Activated effector memory CD4-positive, alpha-beta T cell treated with Interleukin-2 at 50 U/mL for 16 hours (primary cell): ENCODE measurements at places on chromosomes 12 and 14.

DNA sequence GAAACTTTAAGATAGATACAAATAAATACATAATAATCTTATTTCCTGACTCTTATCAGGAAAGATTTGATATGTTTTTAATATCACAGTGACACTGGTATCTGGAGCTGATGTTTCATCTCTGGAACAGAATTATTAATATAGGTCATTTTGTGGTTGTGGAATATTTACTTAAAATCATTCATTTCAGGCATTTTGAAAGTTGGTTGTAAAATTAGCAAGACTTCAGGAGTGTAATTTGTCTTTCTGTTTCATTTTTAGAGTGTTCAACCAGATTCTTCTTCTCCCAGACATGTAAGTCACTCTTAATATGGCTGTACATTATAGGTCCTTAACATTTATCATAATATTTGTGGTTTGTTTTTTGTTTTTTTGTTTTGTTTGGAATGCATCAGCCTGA lies 115.7 kb downstream of the PCNX1 start:
- no peak for DNase-seq

- DNase-seq: no peak
Measured at GRCh38 chr12:93087840-93088610, 158.9 kb upstream of the EEA1 start.

DNA sequence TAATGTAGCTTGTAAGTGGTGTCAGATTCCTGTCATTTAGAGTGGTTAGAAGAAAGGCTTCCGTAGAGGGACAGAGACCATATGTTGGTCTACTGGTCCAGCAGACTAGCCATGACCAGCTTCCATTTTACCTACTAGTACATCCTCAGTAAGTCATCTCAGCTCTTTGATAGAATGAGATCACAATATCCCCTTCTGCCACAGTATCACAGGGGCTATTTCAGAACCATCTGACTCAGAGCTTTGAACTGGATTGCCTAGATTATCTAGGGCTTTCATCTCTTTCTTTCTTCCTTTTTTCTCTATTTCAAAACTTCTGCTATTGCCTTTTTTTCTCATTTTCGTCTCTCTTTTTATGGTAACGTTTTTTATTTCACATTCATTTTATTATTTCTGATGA lies 4.7 kb downstream of the ZDHHC17 start:
- DNase-seq: no peak

GRCh38 chr12:106740818-106741217 lies 33.7 kb upstream of the RIC8B start:
- no peak for DNase-seq

DNA sequence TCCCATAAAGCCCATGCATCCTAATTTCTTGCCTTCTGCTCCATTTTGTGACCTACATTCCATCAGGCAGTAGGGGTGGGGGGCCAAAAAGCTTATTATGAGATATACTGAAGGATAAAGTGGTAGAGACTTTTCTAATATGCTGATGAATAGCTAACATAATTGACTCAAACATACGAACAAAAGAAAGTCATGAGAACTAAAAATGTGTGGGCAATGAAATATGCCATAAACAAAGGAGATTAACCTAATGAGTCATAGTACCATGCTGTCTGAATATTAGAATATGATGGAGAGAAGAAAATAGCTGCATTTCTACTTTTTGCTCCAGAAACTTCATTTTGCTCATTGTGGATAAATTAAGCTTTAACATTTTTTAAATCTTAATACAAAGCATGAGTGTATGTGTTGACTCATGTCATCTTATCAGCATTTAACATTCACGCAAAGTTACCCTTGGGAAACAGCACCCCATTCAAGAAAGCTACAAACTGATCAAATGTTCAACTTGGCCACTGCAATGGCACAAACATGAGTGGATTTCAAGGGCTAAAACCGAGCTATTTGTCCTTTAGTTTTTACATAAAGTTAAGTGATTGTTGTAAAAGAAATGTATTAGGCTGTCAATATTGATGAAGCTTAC lies 64.0 kb upstream of the DIO2 start:
- DNase-seq: no peak

DNA sequence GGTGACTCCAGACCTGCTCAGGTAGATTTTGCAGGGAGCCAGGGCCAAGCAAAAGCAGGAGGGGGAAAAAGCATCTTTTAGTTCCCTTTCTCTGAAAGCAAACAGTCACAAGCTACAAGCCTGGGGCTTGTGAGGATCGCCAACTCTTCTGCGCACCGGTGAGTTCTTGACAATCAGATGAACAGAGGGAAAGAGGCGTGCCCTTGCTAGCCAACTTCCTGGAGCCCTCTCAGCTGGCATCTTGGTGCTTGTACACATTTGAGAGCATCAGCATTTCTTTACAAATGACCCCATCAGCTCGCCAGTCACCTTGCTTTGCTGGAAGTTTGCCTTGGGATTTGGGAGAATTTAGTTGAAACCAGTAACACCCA lies 55.5 kb downstream of the ZNF664 start:
- no peak for DNase-seq

DNA sequence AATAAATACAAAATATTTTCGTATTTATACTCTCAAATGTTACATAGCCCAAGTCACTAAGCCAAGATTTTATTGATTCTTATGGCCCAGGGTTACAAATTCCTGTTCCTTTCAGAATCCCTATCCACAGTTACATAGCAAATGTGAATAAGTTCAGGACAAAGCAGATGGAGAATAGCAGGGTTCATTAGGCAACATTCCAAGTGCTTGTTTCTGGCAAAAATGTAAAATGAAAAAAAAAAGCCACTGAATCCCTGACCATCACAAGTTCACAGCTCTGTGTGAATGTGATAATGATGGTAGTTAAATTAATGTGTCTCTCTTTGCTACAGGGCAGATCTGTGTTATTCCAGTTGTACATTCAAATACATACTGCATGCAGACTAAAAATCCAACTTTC lies 74.6 kb downstream of the KCNC2 start:
- no peak for DNase-seq

DNA sequence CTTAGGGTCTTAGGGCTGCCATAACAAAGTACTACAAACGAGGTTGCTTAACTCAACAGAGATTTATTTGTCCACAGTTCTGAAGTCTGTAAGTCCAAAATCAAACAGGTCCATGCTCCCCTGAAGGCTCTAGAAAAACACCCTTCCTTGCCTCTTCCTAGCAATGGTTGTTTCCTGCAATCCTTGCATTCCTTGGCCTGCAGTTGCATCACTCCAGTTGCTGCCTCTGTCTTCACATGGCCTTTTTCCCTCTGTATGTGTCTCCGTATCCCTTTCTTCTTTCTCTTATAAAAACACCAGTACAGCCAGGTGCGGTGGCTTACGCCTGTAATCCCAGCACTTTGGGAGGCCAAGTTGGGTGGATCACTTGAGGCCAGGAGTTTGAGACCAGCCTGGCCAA lies 17.4 kb downstream of the KCNMB4 start:
- DNase-seq: no peak

GRCh38 chr14:54048736-54049135 lies 92.1 kb upstream of the BMP4 start:
- no peak for DNase-seq

DNA sequence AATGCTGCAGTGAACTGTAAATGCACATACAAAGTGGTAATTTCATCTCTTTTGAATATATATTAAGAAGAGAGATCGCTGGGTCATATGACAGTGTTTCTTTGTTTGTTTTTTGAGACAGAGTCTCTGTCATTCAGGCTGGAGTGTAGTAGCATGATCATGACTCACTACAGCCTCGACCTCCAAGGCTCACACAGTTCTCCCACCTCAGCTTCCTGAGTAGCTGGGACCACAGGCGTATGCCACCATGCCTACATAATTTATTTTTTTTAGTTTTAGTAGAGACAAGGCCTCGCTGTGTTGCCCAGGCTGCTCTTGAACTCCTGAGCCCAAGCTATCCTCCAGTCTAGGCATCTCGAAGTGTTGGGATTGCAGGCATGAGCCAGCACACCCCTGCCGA lies 62.4 kb upstream of the ACSS3 start:
- DNase-seq: no peak

GRCh38 chr14:36344211-36344610 lies 23.8 kb upstream of the MBIP start:
- DNase-seq: no peak

DNA sequence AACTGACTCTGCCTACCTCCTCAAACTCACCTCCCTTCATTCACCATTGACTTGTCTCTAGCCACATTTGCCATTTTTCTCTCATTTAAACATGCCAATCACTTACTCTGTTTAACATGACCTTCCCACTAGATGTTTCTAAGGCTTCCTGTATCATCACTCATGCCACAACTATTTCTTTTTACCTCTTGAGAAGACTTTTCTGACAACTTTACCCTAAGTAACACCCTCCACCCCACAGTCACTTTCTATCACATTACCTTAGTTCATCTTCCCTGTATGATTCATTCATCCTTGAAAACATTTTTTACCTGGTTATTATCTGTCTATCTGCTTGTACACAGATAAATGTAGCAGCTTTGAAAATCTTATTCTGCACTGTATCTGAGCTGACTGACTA lies 19.4 kb downstream of the PLCZ1 start:
- DNase-seq: no peak

DNA sequence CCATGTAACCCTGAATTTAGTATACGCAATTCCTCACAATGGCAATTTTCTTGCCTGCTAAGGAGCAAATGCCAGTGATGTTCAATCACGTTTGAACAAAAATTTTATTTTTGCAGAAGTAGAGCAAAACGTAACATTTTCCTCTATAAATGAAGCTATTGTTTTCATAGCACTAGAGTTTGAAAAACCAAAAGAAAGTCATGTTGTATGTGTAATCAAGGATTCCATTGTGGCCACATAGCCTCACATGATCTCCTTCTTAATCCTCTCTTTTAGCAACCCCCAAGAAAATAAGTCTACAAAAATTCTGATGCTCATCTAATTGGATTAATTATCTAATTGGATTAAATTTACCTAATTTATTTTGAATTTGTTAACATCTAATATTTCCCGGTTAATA lies 1217.4 kb upstream of the FLRT2 start:
- DNase-seq: no peak

DNA sequence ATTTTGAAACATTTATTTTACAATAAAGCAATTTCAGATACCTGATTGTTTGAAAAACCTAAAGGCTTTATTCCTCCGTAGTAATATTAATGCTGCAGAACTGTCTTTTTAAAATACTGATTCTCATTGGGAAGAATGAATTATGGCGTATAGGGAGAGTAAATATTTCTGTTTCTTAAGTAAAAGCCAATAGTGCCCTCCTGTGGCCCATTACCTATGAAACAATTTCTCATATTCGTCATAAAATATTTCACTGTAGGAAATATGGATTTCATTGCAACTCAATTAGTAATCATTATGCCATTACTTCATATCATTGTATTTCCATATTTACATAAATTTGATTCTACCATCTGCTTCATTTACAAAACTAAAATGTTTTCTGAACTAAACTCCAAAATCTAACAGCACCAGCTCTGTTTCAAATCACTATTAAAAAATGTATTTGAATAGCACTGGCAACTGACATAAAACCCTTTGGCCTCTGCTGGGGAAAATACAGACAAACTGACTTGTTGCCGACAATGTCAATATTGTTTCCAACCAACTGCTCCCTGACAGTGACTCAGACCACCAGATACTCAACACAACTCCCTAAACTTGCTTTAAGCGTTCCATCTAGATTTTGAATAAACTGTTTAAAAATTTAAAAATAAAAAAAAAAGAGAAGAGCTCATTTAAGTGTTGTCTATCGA lies 290.3 kb downstream of the NAV3 start:
- DNase-seq: no peak

DNA sequence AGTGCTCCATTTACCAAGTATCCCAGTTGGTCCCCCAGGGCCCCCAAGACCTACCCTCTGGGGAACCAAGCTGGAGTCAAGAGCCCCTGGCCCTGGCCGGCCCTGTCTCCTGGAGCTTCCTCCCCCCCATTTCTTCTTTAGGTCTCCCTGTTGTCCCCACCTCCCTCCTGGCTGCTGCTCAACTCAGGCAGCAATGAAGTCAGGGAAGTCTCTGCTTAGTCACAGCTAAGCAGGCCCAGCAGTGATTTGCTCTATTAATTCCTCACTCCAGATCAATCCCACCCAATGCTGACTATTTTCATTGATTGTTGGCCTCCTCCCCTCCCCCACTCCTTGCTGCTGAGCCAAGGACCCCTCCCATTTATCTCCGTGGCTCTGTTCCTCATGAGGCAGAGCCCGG lies 28.3 kb downstream of the VSX2 start:
- DNase-seq: no peak

GRCh38 chr14:38138473-38139138 lies 69.1 kb upstream of the SSTR1 start:
- no peak for DNase-seq

- no peak for DNase-seq
Measured at GRCh38 chr14:27096091-27096490, 498.3 kb upstream of the NOVA1 start.

GRCh38 chr14:53500191-53500590 lies 347.1 kb upstream of the DDHD1 start:
- DNase-seq: no peak
